Activated naive CD8-positive, alpha-beta T cell treated with anti-CD3 and anti-CD28 coated beads, Interleukin-2, amount 10 ng/mL, durations not matched to agents 7 days and 5 days (primary cell): ENCODE measurements at places on chromosomes 7 and 10. TPM values are rescaled to one million over a fixed set of nuclear protein-coding genes. Genes with fewer than 3 reads are reported as not detected.
A peak's percentile ranks its signal among the peaks of the same experiment; 100 is the strongest.

DNA sequence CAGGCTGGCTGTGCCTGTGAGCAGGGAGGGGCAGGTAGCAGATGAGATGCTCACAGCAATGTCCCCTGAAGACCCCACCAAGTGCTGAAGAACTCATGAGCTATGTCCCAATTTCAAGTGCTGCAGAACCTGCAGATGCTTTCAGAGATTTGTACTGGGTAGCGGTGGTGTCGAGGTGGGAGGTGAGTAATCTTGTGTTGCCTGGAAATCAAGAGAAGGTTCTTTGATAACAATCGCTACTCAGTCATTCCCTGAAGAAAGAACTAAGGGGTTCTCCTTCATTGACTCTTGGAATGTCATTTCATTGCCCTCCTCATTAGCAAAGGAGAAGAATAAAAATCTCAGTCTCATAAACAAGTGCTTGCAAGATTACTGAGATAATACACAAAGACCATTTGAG is 246.4 kb downstream of the EMX2 start:
- no peak for DNase-seq

PNLIPRP1 gene
- total RNA-seq = not detected

GRCh38 chr7:7850150-7850549 is 118.4 kb upstream of the GLCCI1 start:
- DNase-seq = no peak

CFAP43 gene
- not detected for total RNA-seq

DNA sequence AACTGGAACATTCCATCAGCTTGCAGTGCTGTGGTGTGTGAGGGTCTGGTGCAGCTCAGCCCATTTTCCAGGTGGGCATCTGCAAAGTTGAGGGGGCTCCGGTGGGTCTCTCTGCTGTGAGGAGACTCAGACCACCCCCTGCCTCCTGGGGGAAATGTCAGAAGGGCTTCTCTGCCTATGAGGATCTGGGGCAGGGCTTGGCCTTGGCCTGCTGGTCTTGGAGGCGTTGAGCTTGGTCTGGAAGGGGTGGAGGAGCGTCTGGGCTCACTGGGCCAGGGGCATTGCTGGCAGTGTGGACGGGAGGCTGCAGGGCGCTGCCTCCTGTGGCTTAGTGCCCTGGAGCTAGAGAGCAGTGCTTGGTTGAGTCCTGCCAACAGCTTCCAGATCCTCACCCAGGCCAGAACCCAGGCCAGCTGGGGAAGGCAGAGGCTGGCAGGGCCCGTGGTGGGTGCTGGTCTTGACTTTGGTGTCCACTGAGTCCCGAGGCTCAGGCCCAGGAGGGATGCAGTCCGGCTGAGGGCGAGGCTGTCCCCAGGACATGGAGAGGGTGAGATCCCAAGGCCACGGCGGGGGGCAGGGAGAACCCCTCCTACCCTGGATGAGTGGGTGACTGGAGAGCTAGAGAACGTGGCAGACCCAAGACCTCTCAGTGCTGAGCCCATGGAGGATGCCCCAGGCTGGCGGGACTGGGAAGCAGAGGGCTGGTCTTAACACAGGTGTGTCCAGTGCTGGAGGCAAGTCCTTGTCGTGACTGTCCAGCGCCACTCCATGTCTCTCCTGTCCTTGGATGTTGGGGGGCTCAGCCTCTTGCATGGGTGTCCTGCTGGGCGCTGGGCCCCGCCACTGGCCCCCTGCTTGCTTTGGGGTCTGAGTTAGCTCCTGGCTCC is 2.8 kb downstream of the SPRN start:
- no peak for DNase-seq

DNA sequence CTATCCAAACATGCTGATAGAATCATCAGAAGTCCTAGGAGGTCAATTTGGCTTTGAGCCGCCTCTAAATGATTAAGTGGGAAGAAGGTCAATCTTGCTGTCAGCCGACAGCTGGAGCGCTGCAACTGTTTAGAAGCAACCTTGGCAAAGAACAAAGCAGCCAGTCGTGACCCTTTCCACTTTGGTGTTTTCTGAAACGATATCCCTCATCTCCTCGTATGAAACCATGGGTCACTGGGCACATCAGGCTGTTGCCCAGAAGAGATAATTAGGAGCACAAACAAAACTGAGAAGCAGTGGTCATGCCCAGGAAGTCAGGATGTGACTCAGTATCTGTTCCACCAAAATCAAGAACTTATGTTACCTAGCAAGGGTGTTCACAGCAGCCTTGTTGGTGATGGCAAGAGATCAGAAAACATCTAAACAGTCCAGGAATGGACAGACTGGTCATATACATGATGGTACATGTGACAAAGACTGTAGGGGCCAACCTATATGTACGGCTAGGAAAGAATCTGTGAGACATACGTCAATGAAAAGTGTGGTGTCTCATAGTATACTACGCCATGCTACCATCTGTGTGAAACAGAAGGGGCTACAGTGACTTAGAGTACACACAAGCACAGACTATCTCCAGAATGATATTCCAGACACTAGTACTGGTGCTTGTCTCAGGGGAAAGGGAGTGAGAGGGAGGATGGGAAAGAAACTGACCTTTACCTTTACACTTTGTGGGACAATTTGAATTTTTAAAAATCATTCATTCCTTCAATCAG is 22.4 kb downstream of the STN1 start:
- DNase-seq = no peak

ZNF107 gene
- 28.9 TPM for total RNA-seq

- no peak for DNase-seq
These were observed 52.3 kb downstream of the DYNC1I1 start for GRCh38 chr7:95824616-95825015.

CACNA2D1 gene
- not detected for total RNA-seq

DNA sequence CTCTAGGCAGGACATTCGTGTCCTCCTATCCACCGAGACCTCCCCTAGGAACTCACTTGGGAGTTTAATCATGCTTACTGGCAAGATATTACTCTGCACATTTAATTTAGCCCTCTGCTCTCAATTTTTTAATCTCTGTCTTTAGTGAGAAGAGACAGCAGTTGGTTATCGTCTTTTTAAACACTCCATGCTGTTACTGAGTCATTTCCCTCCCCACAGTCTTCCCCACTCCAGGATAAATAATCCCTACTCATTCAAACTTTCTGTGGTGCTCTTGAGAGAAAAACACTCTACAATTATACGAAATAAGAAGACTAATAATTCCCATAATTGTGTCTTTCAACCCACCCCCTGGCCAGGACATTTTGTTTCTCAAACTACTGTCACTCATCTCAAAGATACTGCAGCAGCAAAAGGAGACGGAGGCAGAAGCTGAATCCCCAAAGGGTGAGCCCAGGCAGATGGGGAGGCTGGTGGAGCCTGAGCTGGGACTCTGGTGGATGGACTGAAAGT is 84.2 kb downstream of the ANK3 start:
- DNase-seq = no peak

GRCh38 chr7:65269150-65269856 is 104.4 kb upstream of the ZNF92 start:
- DNase-seq = peak; percentile 38

GRCh38 chr10:31707093-31708039 is 221.3 kb downstream of the ARHGAP12 start:
- DNase-seq = peak; percentile 64

DNA sequence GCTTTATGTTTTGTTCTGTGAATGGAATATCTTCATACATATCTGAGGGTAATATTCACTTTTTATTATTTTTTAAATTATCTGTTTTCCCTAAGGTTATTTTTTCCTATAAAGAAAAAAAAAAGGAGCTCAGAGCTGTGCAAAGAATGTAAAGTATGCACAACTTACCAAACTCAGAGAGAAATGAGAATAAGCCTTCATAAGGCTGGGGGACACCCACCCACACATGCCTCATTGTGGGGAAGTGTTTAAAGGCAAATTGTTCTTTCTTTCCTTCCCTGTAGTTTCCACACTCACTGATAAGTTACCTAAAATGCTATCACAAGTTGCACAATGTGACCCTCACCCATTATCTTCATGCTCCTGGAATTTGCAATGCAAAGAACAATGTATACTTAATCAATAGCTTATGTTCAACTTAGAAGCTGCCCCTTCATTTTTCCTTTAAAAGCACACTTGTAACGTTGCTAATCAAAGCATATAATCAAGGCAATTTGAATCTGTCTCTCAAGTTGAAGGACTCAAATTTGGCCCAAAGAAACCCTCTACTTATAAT is 108.1 kb downstream of the GNAT3 start:
- no peak for DNase-seq

GRCh38 chr10:484925-485661 is 204.4 kb downstream of the DIP2C start:
- peak; percentile 51 for DNase-seq

- no peak for DNase-seq
These were observed 37.8 kb upstream of the LRRC17 start for GRCh38 chr7:102874966-102875365.

DNA sequence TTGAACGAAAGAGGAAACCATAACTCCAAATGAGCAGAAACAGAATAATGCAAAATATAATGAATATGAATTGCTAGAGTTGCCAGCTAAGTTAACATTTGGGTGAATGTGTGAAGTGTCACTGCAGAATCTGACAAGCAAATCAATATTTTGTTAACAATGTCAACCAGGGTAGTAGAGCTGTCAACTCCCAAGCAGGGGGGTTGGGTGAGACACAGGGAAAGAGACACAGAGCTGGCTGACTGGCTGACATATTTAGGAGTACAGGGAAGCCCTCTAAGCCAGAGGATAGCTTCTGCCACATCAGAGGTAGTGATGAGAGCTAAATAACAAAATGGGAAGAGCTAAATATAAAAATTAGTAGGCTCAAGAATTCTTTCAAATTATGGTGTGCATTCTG is 393.1 kb upstream of the KCND2 start:
- DNase-seq = no peak

HERC4 gene
- total RNA-seq = 71.5 TPM

DNA sequence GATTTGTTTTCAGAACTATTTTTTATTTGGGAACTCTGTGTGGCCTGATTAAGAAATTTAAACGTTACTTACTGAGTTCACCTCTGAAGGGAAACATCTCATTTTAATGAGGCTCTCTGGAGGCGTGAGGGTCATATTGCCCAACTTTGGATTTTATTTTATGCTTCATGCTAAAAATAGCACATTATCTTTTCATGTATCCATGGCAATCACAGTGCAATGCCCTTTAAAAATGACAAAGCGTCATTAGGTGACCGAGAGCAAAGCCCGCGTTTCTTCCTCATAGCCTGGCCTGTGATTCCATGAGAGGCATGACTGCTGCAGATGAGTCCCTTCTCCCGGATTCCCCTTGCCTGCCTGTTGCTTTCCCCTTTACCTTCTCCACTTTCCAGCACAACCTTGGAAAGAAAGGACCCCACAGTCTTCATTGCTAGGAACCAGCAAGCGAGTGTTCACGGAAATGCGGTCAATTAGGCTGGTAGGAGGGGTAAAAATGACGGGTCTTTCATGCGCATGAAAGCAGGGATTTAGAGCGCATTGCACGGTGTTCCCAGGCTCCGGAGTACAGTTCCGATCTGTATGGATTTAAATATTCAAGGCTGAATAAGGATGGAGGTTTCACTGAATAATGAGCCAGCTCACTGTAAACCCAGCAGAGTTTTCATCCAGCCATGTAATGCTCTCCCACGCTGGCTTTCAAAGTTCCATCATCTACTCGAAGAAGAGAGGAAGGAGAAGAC is 98.2 kb upstream of the PITRM1 start:
- DNase-seq = no peak
